Muscle of leg (tissue), 16 donors: ENCODE measurements at places on chromosomes 7 and 10. TPM values are rescaled to one million over a fixed set of nuclear protein-coding genes. Genes with fewer than 3 reads are reported as not detected.

Gene PLAC9
- 81.2 TPM for polyA plus RNA-seq

Gene LUC7L2
- polyA plus RNA-seq = 57.2 TPM

Gene GIMAP5
- polyA plus RNA-seq = 9.3 TPM

Gene SLC35G1
- polyA plus RNA-seq = 3.4 TPM

Gene STRIP2
- 6.2 TPM for polyA plus RNA-seq

Gene PCDH15
- 1.2 TPM for polyA plus RNA-seq

Gene ADAM8
- polyA plus RNA-seq = 3.0 TPM

Gene SCART1
- 0.93 TPM for polyA plus RNA-seq

Gene AMZ1
- 0.16 TPM for polyA plus RNA-seq
